Osteocyte (in vitro differentiated cells): ENCODE measurements at places on chromosomes 1 and 21.

- peak; percentile 78 for DNase-seq
These were observed 5.9 kb upstream of the TTC4 start for GRCh38 chr1:54709547-54710292.

DNA sequence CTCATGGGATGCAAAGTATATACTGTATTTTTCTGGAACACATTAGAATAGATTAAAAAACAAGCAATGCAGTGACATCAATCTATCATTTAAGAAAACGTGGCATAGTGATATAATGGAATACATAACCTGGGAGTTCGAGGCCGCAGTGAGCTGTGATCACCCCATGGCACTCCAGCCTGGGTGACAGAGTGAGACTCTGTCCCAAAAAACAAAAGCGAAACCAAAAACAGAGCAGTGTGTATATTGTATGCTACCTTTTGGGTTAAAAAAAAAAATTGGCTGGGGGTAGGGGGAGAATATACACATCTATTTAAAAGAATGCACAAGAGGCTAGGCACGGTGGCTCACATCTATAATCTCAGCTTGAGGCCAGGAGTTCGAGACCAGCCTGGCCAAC is 13.5 kb downstream of the SLC2A1 start:
- DNase-seq: no peak

GRCh38 chr1:180173451-180173850 is 18.8 kb downstream of the QSOX1 start:
- no peak for DNase-seq

DNA sequence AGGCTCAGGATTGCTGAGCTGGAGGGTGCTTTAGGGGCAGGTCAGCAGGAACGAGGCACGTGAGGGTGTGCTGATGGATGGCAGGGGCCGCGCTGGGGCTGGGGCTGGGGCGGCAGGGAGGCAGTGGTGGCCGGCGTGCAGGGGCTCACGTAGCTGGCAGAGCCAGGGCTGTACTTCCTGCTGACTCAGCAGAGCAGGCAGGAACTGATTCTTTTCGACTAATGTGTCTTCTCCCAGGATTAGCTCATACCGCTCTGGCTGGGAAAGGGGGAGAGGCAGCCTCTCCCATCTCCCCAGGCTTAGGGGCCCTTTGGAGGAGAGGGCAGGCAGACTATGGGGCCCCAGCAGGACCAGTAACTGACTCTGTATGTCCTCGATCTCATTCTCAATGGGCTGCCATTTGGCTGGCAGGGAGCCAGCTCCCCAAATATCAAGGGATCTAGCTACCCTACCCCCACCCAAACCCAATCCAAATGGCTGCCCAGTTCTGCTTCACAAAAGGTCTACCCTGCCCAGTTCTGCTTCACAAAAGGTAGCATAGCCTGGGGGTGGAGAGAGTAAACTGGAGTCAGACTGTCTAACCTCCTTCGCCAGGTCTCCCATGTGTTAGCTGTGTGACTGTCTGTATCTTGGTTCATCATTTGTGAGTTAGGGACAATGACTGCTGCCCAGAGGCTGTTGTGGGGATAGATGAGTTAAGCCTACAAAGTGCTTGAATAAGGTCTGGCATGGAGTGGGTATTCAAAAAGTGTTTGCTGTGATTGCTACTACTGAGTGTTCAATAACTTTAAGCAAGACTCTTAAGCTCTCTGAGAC is 100.1 kb upstream of the SLC2A1 start:
- no peak for DNase-seq

- DNase-seq: no peak
These were observed 223.1 kb upstream of the TMEM51 start for GRCh38 chr1:14930247-14930965.

DNA sequence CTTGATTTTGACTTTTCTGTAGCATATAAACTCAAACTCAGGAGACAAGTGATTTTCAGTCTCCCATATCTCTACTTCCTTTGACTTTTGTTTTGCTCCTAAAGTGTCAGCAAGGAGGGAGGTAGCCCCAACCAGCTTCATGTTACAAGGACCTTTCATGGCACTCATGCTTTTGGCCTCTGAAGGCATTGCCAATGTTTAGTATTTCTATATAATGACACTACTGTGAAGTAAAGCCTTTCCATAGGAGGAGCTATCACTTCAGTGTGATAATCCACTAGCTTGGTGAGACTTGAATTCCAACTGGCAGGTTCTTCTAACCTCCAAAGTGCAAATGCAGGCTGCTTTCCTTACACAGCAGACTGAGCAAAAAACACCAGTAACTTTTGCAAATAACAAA is 14.4 kb downstream of the COLGALT2 start:
- DNase-seq: no peak

GRCh38 chr1:115977499-115978258 is 1.4 kb downstream of the SLC22A15 start:
- no peak for DNase-seq

- no peak for DNase-seq
These were observed 40.9 kb upstream of the EPS8L3 start for GRCh38 chr1:109804660-109805059.

GRCh38 chr1:83845437-83846071 is 153.4 kb downstream of the TTLL7 start:
- no peak for DNase-seq

DNA sequence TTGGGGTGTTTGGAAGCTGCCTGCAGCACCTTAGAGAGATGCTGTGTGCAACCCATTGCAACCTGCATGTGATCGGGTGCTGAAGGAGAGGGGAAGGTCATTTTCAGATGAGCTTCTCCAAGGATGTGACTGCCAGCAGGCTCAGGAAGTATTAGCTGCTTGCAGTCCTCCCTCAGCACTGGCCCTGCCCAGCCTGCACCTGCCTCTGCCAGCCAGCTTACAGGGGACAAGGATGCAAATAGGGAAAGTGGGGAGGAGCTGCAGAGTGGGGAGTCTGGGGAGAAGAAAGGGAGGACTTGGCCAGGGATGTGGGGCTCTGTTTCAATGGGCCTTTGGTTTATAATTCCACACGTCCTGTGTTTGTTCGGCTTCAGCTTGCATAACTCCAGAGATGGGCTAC is 254.5 kb downstream of the RRAGC start:
- DNase-seq: peak; percentile 71

- no peak for DNase-seq
These were observed 2.2 kb upstream of the PDPN start for GRCh38 chr1:13581446-13581845.

DNA sequence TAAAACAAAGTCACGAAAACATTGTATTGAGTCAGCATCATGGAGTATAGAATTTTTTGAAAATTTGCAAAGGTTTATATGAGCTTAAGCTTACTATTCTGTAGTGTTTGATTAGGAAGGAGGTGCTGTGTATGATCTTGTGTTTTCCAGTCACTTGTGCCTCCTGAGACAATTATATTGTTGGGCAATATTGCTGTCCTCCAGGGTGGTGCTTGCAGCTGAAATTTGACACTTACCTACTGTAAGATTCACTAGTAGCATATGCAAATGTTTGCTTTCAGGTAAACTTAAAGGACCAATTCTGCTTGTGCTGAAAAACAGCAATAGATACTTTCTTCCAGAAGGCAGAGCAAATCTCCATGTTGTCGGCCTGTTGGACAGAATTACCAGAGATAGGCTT is 268.0 kb downstream of the TGFB2 start:
- no peak for DNase-seq

GRCh38 chr1:28507247-28507645 is 1.4 kb downstream of the RCC1 start:
- no peak for DNase-seq

GRCh38 chr21:37582590-37582989 is 216.0 kb downstream of the DYRK1A start:
- DNase-seq: no peak

- DNase-seq: no peak
These were observed 134.5 kb upstream of the LYPLAL1 start for GRCh38 chr1:219039017-219039681.

DNA sequence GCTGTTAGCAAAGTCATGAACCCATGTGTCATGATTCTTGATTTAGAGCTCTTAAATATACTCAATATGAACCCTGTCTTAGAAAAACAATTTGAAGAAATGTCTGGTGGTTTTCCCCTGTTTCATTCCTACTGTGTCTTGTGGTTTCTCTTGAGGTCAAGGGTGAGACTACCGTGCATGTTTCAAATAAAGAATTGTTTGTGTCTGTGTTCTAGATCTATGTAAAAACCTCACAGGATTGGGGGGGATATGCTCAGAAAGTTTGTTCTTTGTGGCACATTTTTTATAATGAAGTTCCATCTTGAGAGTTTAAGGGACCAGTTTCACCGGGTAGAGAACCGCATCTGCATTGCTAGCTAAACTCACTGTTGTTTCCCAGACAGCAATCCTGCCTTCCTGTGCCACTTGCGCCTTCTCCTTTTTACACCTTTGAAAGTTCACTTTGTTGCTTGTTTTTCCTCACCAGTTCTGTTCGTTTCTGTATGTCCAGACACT is 30.9 kb upstream of the CACYBP start:
- DNase-seq: no peak

- DNase-seq: peak; percentile 70
These were observed 49.8 kb upstream of the GADD45A start for GRCh38 chr1:67635055-67635809.

DNA sequence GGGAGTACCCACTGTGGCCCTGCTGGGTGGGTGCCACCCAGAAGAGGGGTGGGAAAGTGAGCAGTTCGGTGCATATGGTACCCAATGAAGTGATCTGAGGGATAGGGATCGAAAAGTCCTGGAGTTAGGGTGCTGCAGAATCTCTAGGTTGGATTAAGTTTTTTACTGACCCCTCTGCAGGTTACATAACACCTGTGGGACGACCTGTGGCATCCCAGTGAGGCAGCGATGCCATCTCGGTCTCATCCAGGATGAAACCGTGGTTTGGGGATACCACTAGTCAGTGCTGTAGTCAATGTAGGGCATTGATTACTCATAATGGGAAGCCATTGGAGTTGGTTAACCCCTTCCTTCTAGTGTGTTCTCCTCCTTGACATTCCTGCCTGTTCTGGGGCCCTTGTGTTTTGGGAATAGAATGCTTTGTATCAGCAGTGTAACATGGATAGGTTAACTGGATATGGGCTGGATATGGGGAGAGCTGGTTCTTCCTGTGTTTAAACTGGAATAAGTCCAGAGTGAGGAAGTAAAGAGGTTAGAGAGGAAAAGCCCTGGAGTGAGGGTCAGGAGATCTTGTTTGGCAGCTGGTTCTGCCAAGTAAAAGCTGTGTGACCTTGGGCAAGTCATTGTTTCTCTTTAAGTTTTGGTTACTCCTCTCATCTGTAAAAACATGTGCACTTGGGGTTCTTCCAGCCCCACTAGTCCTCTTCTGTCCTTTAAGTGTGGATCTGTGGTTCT is 42.8 kb upstream of the ATF3 start:
- no peak for DNase-seq

DNA sequence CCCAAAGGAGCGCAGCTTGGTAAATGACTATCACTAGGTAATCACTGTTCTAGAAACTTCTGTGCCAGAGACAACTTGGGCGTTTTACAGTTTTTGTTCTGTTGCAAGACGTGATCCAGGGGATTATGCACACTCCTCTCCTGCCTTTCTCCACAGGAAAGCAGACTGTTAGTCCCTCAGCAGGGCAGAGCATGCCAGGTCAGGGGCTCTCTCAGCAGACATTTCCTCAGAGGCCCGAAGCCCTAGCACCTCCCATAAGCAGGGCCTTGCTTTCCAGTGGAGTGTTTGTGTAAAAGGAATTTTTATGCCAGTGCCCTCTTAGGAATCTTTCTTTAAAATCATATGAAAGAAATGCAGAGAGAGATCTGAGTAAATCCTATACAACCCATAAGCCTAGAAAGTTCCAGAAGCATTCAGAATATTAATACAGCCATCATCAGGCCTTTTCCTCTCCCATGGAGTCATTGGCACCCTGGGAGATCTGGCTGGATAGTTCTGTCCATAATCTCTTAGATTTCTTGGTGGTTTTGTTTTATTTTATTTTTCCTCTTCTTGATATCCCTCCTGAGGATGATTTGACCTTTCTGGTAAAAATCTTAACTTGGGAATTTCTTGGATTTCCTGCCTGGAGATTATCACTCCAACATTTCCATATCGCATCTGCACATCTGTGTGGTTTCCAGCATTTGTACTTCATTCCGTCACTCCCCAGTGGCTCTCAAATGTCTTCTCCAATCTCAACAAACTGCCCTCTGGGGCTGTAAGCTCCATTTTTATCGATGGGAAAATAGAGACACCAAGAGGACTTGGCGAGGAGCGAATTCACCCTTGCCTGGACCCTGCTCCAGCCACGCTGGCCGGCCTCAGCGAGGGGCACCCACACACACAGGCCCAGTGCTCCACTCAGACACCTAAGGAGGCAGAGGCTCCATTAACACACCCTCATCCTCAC is 116.1 kb downstream of the PSMG1 start:
- no peak for DNase-seq

GRCh38 chr1:236200925-236201324 is 58.6 kb downstream of the GPR137B start:
- DNase-seq: no peak

GRCh38 chr1:53371121-53371666 is 43.3 kb upstream of the LRP8 start:
- DNase-seq: peak; percentile 82

- no peak for DNase-seq
These were observed 71.6 kb upstream of the C1orf21 start for GRCh38 chr1:184315254-184315653.

DNA sequence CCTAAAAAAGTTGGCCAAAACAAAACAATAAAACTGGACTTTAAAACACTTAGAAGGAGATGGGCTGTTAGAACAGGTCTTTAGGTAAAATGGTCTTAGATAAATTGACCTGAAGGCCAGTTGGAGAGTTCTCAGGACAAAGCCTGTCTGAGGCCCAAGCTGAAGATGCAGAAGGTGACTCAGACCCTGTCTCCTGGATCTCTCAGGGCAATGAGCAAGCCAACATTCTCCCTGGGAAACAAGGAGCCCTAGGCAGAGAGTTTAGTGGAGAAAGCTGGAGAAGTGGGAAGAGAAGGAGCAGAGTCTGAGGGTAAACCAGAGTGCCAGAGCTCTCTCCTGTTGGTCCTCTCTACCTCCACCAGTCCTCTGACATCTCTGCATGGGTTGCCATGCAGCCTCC is 70.1 kb downstream of the FCRL5 start:
- no peak for DNase-seq

DNA sequence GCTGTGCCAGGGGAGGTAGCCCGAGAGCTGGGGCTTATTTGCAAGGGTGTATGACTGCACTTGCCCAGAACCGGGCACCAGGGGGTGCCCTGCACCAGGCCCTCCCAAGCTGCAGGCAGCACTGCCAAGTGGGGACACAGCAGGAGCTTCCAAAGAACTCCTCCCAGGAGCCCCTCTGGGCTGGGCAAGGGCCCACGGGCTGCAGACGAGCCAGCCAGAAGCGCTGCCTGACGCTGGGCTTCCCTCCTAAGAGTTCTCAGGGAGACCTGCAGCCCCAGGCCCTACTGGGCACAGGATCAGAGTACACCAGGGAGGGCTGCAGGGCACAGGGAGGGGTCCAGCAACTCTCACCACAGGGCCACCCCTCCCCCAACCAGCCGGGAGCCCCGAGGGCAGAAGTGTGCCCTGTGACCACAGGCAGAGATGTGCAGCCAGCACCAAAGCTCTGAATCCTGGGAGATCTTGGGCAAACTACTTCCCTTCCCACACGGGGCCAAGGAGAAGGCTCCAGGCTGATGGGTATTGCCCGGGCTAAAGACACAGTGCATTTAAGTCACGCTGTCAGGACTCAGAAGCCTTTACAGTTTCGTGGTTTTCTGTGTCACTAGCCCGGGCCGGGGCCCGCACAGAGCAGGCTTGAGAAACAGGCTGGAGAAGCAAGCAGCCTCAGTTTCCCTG is 63.4 kb downstream of the KCNAB2 start:
- no peak for DNase-seq
